K562 (cell line): ENCODE measurements at places on chromosomes 12 and 14.

GRCh38 chr12:42277396-42278127 is 39.5 kb upstream of the YAF2 start:
- no peak for DNase-seq

GRCh38 chr14:103126088-103126872 is 3.0 kb downstream of the TNFAIP2 start:
- DNase-seq, result no peak

DNA sequence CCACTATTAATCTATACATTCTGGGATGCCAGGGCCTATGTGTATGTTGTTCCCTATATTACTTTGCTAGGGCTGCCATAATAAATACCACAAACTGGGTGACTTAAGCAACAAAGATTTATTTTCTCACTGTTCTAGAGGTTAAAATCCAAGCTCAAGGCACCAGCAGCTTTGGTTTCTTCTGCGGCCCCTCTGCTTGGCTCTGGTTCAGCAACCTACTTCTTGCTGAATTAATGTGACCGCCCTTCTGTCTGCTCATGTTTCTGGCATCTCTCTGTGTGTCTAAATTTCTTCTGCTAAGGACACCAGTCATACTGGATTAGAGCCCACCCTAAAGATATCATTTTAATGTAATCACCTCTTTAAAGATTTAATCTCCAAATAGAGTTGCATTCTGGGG is 84.7 kb downstream of the ZNF664 start:
- DNase-seq, result no peak

- DNase-seq, result no peak
These were observed 53.7 kb upstream of the COCH start for GRCh38 chr14:30820674-30821073.

GRCh38 chr12:122184517-122184916 is 1.6 kb downstream of the LRRC43 start:
- no peak for DNase-seq

DNA sequence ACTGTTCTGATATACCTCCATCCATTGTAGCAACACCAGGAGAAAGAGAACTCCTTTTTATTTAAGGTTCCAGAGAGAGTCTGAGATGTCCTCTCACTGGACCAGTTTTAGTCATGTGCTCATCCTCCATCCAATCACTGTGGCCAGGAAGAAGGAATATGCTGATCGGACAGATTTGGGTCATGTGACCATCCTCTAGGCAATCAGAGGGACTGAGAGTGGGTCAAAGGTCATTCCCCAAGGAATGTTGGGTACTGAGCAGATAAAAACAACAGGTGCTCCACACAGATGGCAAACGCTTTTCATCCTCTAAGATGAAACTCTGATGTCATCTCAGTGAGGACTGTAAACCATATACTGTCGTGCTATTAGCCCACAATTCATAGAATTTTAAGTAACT is 28.8 kb upstream of the RPH3A start:
- DNase-seq, result peak; percentile 20

- DNase-seq, result no peak
These were observed 64.8 kb downstream of the HECTD4 start for GRCh38 chr12:112317481-112317880.

DNA sequence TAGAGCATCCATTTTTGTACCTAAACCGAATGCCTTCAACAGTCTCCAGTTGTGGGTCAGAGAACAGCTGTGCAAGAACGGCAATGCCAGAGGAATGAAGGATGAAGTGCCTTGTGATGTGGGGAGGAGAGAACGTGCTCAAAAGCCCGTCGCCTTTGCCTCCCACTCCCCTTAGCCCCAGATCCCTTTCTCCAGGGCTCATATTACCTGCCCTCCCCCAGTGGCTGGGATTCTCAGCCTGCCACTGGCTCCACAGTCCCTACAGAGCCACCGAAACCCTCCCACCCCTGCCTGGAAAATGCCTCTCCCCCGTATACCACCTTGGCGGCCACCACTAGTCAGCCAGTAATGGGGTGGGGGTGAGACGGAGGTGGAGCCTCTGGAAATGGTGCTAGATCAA is 158.5 kb downstream of the ZFP36L1 start:
- no peak for DNase-seq

GRCh38 chr14:99772371-99773283 is 20.6 kb upstream of the EML1 start:
- DNase-seq, result no peak

- no peak for DNase-seq
These were observed 15.2 kb downstream of the RILPL2 start for GRCh38 chr12:123421314-123421713.

DNA sequence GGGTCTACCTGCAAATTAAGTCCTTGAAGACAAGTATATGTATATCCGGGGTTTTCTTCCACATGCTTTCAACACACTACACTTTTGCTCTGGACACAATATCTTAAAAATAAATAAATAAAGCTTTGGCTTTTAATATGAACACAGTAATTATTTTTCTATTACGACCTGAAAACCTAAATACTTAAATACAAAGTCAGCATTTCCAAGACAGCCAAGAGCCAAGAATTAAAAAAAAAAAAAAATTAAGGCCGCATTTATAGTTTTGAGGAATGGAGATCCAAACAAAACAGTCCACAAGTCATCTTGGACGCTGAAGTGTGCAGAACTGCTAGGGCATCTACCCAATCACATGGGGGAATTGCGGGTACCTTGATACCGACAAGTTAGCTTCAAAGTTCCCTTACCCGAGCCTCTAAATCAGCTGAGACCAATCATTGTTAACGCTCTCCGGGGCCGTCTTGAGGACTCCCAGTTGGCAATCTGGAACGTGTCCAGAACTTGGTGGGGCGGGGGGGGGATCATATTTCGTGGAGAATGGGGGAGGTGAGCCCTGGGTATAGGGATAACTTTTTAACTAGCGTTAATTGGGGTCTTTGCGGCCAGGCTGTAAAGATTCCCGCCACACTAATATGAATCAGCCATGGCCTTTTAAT is 731 bp upstream of the PCNX4 start:
- DNase-seq, result peak; percentile 81

GRCh38 chr12:49806321-49806813 is 21.8 kb downstream of the NCKAP5L start:
- DNase-seq, result no peak
